SK-N-SH treated with all-trans-retinoic acid at 6 μM for 48 hours (cell line): ENCODE measurements at places on chromosomes 4 and X.

GRCh38 chr4:14028862-14029261 lies 401.3 kb upstream of the BOD1L1 start:
- no peak for ATAC-seq

DNA sequence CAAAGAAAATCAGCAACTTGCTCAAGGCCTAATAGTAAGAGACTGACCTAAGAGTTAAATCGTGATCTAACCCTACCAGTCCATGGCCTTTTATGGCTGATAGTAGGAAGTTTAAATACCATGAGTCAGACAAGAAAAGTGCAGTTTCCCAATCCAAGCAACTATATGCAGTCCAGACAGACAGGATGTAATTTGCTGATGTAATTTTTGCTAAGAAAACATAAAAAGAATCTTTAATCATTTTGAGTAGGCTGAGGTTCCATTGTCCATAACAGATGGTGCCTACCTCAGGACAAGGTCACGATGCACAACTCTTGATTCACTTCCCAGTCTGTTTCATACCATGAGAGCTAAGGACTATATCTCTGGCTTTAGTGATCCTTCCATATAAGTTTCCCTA lies 317.5 kb upstream of the GRIA3 start:
- no peak for ATAC-seq

DNA sequence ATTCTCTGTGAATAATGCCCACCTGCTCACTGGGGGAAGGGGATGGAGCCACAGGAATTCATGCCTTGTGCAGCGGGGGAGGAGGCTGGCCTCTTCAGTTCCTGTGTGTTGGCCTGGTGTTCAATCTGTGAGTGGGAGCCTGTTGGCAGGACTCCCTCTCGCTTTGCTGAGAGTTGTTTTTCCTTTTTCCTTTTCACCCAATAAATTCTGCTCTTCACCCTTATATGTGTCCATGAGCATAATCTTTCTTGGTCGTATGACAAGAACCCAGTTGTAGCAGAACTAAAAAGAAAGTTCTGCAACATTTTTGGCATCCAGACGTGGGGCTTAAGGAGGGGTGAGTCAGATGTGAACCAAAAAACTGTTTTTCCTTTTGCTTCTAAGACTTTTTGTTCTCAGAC lies 235.2 kb upstream of the HDX start:
- no peak for ATAC-seq

GRCh38 chrX:22056235-22056634 lies 24.1 kb downstream of the PHEX start:
- ATAC-seq = no peak

GRCh38 chr4:168942985-168943384 lies 67.1 kb downstream of the CBR4 start:
- no peak for ATAC-seq

DNA sequence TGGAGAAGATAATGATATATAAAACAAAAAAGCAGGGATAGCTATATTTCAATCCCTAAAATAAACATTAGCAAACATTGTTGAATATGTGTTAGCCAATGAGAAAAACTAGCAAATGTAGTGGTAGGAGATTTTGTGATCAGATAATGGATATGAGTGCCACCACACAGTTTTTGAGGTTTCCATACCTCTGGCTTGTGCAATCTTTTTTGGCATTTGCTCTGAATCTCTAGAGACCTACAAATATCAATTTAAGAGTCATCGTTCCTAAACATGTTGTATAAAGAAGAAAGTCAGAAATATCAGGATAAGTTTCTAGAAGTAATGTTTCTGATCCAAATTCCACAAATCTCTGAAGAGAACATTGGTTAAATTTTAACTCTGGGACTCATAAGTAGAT lies 308.7 kb downstream of the PDGFC start:
- ATAC-seq = no peak

DNA sequence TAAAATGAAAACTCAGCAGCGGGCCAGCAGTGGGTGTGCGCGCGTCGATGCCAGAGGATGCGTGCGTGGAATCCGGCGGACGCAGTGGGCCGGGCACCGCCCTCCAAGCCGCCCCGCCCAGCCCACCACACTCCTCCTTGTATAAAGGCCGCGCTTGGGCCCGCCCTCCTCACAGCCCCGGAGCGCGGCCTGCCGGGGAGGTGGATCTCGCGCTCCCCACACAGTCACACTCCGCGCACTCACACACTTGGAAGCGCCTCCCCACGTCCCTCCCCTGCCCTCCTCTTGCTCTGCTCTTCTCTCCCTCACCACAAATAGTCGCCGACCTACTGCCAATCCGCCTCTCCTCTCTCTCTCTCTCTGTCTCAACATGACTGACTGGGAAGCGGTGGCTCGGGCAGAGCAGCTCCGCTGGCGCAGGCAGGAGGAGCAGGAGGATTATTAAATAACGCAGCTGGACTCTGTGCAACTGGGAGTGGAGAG lies at the start of gene CCSER1:
CCSER1 (plus strand) TSS at position 172 of the 483 bp plus-strand sequence.
- ATAC-seq = peak; percentile 89

DNA sequence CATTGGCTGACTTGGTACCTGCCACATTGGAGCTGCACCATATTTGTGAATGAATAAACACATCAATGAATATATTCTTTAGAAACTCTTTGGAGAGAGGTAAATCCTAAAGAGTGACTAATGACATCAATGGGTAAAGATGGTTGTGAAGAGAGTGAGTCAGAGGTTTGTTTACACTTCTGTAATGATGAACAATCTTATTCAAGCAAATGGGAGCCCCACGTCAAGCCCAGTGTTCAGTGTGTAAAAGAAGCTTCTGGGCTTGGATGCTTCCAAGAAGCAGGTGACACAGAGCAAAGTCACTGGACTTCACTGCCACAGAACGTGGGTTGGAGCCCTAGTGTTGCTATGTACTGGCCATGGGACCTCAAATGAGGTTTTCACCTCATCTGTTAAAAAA lies 319.0 kb downstream of the STK32B start:
- ATAC-seq = no peak

GRCh38 chr4:7381221-7381889 lies 53.4 kb downstream of the PSAPL1 start:
- ATAC-seq = peak; percentile 41; the same call in 2 of the 3 replicates

DNA sequence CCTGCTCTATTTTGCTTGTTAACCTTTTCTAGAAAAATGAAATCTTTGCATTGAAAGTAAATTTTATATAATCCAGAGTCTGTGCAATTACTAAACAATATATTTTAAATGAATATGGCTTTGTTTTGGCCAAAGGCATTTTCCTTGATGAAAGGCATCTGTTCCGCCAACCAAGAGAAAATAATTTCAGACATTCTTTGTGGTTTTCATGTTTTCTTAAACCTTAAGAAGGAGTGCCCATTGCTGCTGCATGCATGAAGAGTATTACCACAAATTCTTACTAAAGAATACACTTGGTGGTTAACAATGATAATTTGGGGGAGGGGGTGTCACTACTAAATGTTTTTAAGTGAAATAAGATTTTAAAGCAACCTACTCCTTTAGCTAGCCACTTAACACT lies 2.7 kb upstream of the PDGFC start:
- no peak for ATAC-seq

- no peak for ATAC-seq
Measured at GRCh38 chrX:146707781-146708180, 101.8 kb upstream of the CXorf51B start.

- ATAC-seq = no peak
Measured at GRCh38 chr4:40307627-40308497, 27.3 kb upstream of the CHRNA9 start.

DNA sequence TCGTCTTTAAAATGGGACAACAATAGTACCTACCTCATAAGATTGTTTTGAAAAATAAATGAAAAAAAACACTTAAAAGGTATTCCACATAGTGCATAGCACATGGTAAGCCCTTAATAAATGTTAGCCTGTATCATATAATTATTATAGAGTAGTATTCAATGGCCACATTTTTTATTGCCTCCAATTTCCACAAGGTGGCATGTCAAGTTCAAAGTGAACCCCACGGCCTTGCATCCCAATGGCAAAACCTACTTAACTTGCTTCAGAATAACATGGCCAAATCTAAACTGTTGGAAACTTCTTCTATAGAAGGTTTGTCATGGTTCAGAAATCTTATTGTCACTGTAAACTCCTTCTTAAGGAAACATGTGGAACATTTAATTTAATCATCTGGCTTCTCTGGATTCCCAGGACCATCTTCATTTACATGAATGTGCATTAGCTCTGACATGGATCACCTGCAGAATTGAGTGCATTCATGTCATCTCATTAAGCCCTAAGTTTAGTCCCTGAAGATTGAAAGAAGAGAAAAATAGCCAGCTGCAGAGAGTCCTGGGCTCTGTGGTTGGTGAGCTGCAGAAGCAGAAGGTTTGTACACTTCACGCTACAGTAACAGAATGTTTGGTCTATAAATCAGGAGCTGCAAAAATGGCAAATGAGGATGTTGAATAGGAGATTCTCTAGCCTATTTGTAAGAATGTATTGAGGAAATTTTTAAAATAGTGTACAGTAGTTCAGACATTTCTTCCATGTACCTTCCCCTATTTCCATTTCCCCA lies 61.0 kb downstream of the ANXA3 start:
- peak; percentile 82 for ATAC-seq

- peak; percentile 83 for ATAC-seq
Measured at GRCh38 chrX:103151799-103152198, 58.9 kb upstream of the NXF3 start.

DNA sequence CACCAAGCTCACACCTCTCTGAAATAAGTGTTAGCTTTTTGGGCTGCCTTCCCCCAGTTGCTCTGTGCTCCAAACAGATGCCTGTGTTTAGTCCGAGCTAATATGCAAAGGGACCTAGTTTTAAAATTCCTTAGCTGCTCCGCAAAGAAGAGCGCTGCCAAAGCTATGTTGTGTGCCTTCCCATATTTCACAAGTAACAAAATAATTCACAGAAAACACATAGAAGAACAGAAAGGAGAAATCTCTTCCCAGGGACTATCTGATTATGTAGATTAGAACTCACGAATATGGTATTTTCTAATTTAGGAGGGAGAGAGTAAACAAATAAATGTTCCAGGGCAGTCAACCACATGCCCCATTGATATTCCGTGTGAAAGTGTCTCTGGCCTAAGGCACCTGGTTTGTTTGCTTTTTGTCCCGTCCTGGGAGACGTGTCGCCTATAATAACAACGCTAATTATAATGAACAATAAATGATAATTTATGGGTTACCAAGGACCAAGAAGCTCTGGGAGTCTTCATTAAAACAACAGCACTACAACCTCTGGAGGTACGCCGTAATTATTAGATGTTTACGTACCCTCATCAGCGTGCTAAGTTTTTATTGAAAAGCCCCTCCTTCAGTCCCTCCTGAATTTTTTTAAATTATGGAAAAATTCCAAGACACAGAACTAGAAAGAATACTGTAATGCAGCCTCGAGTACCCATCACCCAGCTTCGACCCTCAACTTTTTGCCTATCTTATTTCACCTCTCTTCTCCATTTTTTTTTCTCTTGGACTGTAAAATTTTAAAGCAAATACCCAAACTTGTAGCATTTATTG lies 1.2 kb upstream of the CCNG2 start:
- ATAC-seq = no peak

GRCh38 chr4:27678027-27678426 lies 817.4 kb downstream of the STIM2 start:
- no peak for ATAC-seq

DNA sequence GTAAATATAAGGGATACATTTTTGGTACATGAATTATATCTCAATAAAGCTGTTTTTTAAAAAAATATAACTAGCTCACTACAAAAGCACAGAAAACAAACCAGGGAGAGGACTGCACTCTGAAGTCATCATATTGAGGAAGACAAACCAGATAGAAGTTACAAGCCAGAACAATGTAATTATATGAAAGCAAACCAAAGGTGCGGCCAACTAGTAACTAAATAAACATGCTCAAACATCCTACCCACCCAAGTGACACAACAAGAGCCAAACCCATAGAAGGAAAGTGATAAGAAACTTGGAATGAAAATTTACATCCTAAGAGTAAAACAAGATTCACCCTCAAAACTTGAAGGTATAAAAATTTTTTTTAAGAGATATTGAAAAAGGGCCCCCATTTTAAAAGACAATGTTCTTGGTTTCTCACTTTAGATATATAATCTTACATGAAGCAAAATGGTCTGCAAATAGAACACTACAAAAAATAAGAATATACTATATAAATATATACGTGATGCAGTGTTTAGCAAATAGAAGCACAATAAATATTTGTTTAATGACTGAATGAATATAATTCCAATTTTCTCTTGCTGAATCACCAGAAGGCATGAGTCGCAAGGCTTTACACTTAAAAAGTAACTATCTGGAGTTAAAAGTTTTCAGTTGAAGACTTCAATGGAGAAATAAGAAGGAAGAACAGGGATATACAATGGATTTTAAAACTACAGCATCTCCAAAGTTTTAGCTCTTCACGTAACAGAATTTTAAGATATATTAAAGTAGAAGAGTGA lies 4.0 kb upstream of the SH3D19 start:
- ATAC-seq = no peak

DNA sequence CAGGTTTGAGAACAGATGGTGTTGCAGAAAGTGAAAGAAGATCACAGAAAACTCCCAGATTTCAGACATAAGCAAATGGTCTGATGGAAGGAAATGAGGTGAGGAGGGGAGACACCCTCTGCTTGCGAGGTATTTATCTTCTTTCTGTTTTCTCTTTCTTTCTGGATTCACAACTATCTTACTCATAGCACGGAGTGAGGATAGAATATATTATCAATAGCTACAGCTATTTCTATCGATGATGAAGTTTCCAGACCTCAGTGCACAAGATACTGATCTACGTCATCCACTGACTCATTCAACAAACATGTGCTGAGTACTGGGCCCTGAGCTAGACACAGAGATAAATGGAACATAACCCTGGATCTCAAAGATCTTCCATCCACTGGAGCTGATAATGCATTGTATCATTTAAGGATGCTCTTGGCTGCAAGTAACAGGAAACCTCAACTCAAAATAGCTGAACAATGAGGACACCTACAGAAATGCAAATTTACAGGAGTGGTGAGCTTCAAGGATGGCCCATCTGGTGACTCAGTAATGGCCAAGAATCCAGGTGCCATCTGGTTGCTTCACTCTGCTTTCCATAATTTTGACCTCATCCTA lies 21.2 kb downstream of the SLC2A9 start:
- ATAC-seq = no peak

DNA sequence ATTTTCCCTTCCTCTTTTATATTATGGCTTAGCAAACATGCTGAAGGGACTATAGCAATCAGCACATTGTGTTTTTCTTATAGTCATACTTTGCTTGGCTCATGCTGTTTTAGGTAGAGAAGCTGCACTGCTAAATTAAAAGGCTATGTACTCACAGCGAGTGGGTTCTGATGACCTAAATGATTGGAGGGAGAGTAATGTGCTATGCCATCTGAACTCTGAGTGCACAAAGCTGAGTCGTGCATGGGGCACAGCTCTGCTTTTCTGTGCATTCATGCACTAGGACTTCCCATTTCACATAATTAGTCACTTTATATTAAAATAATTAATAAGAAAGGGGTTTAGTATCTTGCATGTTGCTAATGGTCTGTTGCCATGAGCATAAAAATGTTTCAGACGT lies 132.7 kb upstream of the ADGRL3 start:
- no peak for ATAC-seq

DNA sequence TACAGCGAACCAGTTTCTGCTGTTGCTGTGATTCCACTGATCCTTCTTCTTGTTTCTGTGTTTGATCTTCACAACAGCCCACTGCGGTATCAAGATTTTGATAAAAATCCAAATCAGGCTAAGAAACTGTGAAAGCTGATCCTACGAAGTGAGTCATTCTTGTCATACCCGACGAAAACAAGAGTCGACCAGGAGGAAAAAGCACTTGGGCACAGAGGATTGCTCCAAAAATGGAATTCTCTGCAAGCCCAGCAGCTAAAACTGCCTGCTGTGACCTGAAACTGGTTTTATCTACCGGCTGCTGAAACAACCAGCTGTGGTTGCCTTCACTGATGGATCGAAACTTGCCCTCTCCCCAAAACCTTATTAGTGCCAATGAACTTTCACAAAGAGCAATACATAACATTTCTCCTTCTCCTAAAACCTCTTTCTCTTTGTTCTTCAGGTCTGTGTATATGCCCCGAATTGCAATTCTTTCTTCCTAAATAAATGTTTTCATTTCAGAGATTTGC lies 607.0 kb upstream of the PRKX start:
- ATAC-seq = no peak
